Right cardiac atrium (tissue), 5 donors: ENCODE measurements at places on chromosomes 3 and 15. TPM values are rescaled to one million over a fixed set of nuclear protein-coding genes. Genes with fewer than 3 reads are reported as not detected.
A peak's percentile ranks its signal among the peaks of the same experiment; 100 is the strongest.

The PYGO1 gene
- polyA plus RNA-seq: 1.7 TPM

DNA sequence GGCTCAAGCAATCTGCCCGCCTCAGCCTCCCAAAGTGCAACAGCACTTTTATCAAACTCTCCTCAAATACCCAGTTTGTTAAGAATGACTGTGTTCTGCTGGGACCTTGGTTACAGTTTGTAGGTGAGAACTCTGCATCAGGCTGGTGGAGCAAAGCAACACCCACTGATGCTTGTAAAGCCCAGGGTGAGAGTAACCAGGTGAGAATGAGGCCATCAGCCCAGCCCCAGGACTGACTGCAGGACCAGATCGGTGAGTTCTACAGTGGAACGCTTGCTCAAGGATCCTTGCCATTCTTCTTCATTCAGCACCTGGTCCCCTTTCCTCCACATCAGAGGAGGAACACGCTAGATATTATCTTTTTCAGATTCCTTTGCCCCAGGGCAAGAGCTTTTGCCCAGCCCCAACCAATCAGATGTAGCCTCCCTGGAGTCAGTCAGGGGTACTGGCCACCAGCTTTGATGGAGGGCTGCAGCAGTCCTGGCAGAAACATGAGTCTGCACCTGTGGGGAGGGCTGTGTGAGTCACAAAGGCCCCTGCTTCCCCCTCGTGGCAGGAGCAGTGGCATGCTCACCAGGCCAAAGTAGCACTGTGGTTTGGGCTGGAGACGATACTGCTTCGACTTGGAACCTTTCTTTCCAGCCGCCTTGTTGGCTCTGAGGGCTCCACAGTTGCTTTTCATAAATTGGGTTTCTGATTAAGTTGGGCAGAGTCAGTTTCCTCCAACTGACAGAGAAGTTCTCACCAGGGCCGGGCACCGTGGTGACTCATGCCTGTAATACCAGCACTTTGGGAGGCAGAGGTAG lies 3.5 kb upstream of the SHISA5 start:
- peak; percentile 65 for DNase-seq

DNA sequence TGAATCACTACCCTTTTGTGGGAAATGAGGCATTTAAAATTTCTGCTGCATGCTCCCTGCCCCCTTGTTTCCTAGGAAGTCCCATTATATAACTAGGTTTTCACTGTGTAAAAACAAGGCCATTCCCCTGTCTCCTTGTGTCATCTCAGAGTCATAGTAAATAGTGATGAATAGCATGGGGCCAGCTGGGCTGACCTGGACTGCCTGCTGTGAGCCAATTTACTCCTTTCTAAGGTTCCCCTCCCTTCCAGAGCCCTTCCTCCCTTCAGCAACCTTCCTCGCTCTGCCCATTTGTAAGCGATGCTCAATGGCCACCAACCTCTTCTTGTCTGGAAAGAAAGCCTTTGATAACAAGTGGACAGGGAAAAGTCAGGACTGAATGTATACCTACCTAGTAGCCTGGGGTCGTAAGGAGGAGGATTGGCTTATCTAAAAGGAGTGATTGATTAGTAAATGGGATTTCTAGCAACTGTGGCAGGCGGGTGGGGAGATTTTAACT lies 11.7 kb downstream of the ITGA11 start:
- no peak for DNase-seq

GRCh38 chr3:119639494-119640350 lies 20.7 kb downstream of the POPDC2 start:
- DNase-seq: no peak

DNA sequence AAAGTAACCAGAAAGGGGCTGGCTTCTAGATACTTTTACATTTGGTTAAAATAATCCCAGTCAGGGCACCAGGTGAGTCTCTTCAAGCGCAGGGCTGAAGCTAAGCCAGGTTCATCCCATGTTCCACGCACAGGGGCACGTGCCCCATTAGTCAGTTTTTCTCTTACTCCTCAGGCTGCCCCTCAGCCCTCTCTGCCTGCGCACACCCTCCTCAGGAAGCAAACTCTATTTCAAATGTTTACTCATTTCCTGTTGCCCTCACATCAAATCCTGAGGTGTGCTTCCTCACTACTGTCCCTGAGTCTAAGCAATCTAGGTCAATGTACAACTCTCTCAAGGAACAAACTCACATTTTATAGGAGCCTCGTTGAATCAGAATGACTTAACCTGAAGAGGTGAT lies 48.5 kb downstream of the THBS1 start:
- DNase-seq: no peak

The CPNE9 gene
- 0.07 TPM for polyA plus RNA-seq

- DNase-seq: no peak
Observed at GRCh38 chr3:101879102-101879501, 29.8 kb downstream of the NFKBIZ start.

The EXD1 gene
- not detected for polyA plus RNA-seq

The MST1R gene
- 1.9 TPM for polyA plus RNA-seq
